Stimulated activated CD4-positive, alpha-beta T cell treated with anti-CD3 and anti-CD28 coated beads, Interleukin-15, amount 100 ng/mL, for 48 hours (primary cell): ENCODE measurements at places on chromosomes 5 and 9.

DNA sequence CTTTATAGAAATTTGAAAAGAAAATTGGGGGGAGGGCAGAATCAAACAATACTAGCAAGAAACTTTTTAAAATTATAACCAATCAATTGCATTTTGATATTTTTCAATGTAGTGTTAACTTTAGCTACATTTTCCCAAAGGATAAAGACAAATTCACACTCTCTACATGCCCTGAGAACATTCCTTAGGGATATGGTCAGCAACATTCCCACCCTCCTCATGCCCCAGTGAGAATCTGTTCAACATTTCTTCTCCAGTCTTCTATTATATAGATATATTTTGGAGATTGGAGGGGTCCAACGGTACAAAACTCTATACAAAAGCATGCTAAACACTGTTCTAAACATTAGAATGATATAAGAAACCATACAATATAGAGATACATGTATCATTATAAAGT lies 11.6 kb upstream of the PRR16 start:
- DNase-seq = no peak

GRCh38 chr5:1946776-1947175 lies 64.1 kb upstream of the IRX4 start:
- no peak for DNase-seq

DNA sequence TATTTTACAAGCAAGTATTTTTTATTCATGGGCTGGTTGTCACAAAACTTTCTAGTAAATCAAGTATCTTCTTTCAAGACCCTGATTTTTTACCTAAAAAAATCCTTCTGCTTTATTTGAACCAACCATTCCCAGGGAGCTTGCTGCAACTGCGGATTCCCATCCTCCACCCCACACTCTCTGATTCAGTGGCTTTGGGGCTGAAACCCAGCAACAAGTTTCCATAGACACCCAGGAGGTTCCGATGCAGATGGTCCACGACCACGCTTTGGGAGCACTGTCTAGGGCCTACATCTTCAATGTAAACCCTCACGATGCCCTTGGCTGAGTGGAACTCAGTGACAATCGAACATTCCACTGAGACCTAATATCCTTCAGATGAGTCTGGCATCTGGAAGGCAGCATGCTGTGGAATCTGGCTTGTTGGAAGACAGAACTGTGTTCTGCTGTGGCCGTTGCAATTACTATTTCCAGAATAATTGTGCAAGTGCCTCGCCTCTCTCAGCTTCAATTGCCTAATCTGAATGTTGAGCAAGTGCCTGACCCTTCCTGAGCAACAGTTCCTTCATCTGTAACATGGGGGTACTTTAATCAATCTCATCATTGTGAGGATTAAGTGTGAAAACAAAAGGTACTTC lies 105.1 kb downstream of the INSYN2B start:
- no peak for DNase-seq

- no peak for DNase-seq
Measured at GRCh38 chr9:16368237-16369087, 502.0 kb downstream of the BNC2 start.
